Stimulated activated CD4-positive, alpha-beta T cell treated with anti-CD3 and anti-CD28 coated beads, TNF-alpha, amount 100 ng/mL, for 1 hour (primary cell): ENCODE measurements at places on chromosomes 6 and 20.

GRCh38 chr6:15194453-15194852 lies 51.4 kb upstream of the JARID2 start:
- no peak for DNase-seq

DNA sequence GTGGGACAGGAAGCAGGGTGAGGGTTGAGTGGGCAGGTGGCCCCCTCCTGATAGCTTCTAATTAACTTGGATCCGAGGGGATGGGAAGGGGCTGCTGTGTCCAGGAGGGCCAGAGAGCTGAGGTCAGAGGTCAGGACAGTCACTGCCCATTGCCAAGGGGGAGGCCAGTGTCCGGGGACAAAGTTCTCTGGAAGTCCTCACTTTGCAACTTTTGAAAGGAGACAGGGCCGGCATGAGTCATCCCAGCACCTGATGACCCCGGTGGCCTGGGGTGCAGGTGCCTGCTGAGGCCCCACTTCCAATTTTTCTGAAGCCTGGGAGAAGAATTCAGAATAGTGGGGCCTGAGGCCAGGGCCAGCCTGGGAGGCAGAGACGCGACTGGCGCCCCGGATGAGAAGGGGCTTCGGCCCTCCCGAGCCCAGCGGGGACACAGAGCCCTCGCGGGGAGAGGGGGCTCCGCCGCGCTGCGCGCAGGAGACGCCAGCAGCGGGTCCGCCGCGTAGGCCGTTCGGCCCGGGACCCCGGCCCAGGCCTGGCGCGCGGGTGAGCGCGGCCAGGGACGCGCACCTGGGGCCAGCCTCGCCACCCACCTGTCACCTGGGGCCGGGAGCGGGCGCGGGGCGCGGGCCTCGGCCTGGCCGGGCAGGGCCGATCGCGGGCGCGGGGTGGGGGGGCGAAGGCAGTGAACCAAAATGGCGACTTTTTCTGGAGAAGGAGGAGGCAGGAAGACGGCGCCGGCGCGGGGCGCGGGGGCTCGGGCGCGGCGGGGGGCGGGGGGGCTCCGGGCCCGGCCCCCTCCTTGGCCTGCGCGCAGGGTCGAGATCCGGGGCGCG lies 586 bp downstream of the ZNF512B start:
- DNase-seq = no peak

DNA sequence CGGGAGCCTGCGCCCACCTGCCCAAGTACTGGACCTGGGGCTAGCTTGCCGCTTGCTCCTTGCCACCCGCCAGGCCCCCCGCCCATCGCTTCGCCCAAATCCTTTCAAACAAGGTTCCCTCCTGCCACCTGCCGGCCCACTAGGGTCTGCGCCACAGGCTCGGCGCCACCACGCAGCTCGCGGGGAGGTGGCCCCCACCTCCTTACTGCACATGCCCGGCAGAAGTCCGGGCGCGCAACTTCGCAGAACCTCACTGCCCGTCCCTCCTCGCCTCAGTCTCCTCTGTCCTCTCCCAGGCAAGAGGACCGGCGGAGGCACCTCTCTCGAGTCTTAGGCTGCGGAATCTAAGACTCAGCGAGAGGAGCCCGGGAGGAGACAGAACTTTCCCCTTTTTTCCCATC lies 11.2 kb downstream of the GNAS-AS1 start:
- no peak for DNase-seq

GRCh38 chr20:13274275-13274861 lies 53.3 kb downstream of the ISM1 start:
- DNase-seq = no peak

GRCh38 chr6:20846602-20847028 lies 312.4 kb downstream of the CDKAL1 start:
- no peak for DNase-seq

GRCh38 chr20:57667924-57668782 lies 41.7 kb downstream of the PMEPA1 start:
- no peak for DNase-seq

DNA sequence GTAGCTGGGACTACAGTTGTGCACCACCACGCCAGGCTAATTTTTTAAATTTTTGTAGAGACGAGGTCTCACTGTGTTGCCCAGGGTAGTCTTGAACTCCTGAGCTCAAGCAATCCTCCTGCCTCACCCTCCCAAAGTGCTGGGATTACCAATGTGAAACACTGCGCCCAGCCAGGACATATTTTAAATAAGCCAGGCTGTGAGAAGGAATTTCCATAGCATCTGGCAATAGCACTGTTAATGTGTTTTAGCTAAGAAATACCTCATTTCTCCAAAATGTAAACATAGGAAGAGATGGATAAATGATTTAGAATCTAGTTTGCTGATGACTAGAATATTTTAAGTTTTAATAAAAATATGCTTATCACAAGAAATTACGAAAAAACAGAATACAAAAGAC lies 27.0 kb upstream of the SLA2 start:
- DNase-seq = no peak

GRCh38 chr6:108277831-108278230 lies 17.0 kb upstream of the SNX3 start:
- no peak for DNase-seq

DNA sequence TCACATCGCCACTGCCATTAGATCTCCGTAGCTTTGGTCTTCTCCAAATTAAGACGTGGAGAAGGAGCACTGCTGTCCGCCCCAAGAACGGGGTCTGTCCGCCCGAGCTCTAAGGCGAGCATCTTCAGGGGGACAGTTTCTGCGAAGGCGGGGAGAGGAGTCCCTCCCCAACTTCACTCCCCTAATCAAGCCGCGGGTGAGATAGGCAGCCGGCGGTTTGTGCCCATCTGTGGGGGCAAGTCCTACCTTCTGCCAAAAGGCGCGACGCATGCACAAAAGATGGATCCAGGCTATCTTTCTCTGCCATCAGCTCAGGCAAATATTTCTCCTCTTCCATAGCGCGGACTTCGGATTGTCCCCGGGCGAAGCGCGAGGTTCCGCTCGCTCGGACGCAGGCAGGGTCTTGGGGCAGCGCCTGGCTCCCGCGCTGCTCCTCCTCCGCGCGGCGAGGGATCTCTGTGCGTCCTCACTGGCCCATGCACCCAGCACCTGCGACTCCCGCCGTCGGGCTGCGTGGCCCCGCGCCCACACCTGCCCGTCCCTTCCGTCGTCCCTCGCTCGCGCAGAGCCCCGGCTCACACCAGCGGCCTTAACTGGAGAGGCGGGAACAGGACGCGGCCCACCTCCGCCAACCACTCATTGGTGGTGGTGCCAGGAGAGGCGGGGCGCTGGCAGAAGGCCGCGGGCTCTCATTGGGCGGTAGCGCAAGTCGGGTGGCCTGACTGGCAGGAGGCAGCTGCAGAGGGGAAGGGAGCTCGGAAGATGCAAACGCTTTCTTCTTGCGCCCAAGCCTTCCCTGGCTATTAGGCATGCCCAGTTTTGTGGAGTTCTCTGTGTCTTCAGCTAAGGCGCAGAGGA lies at the start of gene KHDRBS2:
Gene KHDRBS2 (minus strand): TSS at position 614 of the 858 bp plus-strand sequence.
- no peak for DNase-seq

DNA sequence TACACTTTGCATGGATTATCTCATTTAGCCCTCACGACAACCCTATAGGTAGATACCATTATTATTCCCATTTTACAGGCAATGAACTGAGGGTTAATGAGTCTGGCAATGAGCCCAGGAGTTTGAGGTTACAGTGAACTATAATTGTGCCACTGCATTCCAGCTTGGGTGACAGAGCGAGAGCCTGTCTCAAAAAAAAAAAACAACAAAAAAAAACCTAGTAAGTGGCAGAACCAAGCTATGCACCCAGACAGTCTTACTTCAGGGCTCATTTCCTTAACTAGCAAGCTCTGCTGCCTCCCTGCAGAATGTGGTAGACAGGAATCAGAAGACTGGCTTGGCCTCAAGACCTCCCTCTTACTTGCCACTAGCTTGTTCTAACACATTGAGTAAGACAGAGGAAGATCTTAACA lies 71.9 kb upstream of the RREB1 start:
- no peak for DNase-seq

- no peak for DNase-seq
These were observed 174.9 kb downstream of the ISM1 start for GRCh38 chr20:13396022-13396421.

GRCh38 chr20:13430346-13431002 lies 208.3 kb downstream of the TASP1 start:
- no peak for DNase-seq

- no peak for DNase-seq
These were observed 15.4 kb downstream of the TMEM14B start for GRCh38 chr6:10763006-10763405.

DNA sequence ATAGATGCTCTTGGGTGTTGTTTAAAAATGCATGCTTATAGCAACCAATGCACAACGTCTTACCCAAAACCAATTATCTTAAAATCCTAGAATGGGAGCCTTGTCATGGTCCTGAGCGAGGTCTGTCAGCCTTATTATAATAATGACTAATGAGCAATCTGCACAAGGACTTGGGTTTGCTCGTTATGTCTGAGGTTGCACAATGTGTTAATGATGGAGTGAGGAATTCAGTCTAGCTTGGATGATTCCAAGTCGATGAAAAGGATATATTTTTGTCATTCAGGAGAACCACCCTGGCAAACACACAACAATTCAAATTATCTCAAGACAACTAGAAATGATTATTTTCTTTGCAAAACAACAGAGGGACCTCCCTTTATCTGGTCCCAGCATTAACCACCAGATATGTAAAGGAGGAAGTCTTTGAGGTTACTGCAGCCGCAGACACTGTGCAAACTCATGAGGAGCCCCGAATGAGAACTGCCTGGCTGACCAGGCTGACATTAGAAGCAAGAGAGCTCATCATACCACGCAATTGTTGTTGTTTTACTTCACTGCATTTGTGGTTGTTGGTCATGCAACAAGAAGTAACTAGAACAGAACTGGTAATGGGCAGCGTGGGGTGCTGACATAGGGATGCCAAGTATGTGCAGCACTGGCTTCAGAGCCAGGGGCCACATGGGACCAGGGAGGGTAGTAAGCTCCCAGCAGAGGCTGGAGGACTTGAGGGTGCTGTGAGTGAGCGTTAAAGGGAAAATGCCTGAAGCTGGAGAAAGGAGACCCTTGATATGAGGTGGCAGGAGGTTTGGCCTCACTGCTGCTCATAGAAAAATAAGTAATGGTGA lies 488.3 kb downstream of the CDH26 start:
- DNase-seq = no peak

GRCh38 chr6:146305092-146305491 lies 238.5 kb upstream of the RAB32 start:
- no peak for DNase-seq

DNA sequence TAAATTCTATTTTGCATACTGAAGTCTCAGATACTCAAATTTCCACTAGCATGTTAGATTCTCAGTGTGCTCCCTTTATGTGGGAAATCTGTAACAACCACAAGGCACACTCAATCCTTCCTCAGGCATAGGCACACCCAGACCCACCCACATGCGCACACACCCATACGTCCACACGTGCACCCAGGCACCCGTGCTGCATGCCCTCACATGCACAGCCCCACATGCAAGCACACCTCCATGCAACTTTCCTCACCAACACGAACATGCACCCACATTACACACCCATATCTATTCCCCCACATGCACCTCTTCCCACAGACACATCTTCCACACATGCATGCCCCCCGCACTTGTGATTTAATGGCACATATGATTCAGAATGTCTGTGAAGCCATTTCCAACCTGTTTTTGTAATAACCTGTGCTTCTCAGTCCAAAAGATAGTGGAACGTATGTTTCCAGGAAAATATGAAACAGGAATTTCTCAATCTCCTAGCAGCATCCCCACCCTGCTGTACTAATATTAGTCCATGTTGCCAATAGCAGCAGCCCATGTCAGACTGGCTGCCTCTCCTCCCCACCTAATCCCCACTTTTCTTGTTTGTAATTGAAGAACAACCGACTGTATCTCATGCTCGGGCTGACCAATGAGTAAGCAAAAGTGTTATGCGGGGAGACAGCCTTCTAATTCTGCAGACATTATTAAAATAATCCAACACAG lies 11.3 kb upstream of the CYP24A1 start:
- no peak for DNase-seq

- DNase-seq = no peak
These were observed 41.0 kb downstream of the ERMARD start for GRCh38 chr6:169792306-169793015.

- no peak for DNase-seq
These were observed 73.6 kb upstream of the BHLHE23 start for GRCh38 chr20:63080411-63080810.

- no peak for DNase-seq
These were observed 161.3 kb upstream of the RIMS1 start for GRCh38 chr6:71725126-71725470.

DNA sequence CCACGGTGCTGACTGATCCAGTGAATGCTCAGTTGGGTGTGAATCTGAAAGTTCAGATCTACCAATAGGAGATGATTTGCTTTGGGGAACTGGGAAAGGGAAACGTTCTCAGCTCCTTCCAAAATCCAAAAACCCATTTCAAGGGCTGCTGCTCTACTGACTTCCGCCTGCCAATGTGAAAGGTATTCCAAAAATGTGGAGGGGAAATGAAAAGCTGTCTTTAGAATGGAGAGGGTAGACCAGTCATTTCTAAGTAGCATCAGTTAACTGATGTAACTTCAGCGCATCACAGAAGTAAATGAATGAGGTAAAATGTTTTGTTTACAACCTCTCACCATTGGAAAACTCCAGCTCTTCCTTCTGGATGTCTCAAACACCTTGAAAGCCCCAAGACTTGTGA lies 19.6 kb upstream of the EYA2 start:
- DNase-seq = no peak

DNA sequence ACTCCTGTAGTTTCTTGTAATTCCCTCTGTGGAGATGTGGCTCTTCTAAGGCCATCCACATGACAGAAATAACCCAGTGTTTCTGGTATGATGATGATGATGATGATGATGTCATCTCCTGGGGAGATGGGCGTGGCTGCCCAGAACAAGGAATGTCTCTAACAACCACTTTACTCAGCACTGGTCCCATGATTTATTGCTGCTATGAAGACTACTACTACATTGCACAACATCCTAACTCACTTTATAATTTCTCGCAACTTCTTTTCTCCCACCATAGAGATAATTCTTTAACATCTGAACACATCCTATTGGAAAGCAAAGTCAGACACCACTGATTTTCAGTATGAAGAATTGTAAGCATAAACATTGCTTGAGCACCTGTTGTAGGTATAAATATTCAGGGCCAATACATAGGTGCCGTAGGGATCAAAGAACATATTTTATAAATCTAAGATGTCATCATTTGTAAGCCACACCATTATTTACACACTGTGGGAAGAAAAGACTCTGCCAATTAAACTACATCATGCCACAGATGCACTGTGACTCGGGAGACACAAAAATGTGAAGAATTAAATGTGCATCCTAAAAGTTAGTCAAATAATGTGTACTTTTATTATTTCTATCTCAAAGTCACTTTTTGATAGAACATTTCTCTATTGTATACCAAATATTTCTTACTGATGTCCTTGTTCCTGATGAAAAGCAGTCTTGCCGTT lies 6.4 kb downstream of the TPMT start:
- no peak for DNase-seq

- no peak for DNase-seq
These were observed 99.5 kb downstream of the MAFB start for GRCh38 chr20:40589581-40589980.
